ENCODE measurements at places on chromosomes 4 and X. TPM values are rescaled to one million over a fixed set of nuclear protein-coding genes. Genes with fewer than 3 reads are reported as not detected.

HAUS3 gene
- 6.6 TPM for total RNA-seq

VBP1 gene
- 50.2 TPM for total RNA-seq

GPR173 gene
- total RNA-seq: 0.08 TPM

RTL3 gene
- not detected for total RNA-seq

IL3RA gene
- not detected for total RNA-seq

CHRDL1 gene
- not detected for total RNA-seq

Measured in hair follicular keratinocyte (primary cell).